Upper lobe of left lung (tissue), 6 donors: ENCODE measurements at places on chromosomes 7 and 10.

GRCh38 chr10:66398669-66399068, 527.2 kb upstream of the LRRTM3 start:
- no peak overlapping the region for H3K27ac ChIP-seq
- H3K36me3 ChIP-seq, result no peaks in the 10 kb centered on the region
- DNase-seq, result no peak
- H3K27me3 ChIP-seq, result no peaks in the 10 kb centered on the region

DNA sequence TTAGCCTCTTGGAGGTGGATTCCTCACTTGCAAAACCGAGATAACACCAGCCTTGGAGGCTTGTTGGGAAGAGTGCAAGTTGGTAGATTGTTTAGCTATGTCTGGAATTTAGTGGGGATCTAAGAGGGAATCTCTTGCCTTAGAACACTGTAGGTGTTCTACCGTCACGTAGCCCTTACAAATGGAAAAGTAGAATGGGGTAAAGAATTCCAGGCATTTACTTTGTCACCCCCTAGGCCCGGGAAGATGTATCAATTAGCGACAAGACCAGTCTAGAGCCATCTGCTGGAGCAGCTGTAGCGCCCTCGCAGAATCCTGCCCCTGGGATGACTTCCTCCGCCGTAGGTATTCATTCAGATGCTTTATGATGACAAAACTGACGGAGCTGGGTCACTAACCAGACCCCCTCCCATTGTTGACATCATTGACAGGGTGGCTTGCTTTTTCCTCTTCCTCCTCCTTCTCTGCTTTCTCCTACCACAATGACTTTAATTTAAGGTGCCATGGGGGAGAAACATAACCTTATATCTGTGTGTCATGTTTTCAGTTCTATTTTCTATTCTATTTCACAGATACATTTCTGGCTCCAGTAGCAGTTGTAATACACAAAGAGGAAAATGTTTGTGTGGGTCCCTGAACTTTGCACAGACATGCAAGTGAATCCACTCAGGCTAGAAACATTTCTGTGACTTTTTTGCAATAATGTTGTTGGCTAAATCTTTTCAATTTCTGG, 262.6 kb upstream of the LYZL1 start:
- H3K36me3 ChIP-seq, result no peaks in the 10 kb centered on the region
- H3K4me3 ChIP-seq, result no peak overlapping the region
- H3K27me3 ChIP-seq, result no peaks in the 10 kb centered on the region
- no peaks in the 10 kb centered on the region for H3K4me1 ChIP-seq
- DNase-seq, result no peak

DNA sequence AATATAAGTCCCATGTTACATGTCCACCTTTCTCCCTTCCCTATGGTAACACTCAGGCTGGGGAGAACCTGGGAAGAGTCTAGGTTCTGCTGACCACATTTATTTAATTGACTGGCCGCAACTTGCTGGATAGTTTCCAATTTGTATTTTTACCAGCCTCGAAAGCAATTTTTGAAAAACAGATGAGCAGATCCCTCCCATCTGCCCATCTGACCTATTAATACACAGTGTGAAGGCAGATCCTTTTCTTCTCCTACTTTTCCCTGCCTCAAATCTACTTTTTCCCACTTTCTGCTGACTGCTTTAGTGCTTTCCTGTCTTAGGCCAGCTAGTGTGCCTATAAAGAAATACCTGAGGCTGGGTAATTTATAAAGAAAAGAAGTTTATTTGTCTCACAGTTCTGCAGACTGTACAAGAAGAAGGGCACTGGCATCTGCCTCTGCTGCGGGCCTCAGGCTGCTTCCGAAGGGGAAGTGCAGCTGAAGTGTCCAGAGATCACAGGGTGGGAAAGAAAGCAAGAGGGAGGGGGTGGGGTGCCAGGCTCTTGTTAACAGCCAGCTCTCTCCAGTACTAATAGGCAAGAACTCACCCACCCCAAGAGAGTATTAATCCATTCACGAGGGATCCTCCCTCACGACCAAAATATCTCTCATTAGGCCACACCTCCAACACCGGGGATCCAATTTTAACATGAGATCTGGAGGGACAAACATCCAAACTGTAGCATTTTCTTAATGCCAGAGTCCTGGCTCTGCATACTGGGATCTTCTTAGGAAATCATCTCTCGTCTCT, 336.0 kb upstream of the IGFBP3 start:
- no peak for DNase-seq
- H3K4me3 ChIP-seq, result no peak overlapping the region
- no peak overlapping the region for H3K27ac ChIP-seq
- no peaks in the 10 kb centered on the region for H3K4me1 ChIP-seq
- H3K27me3 ChIP-seq, result no peaks in the 10 kb centered on the region

GRCh38 chr10:44745920-44746319, 165.2 kb upstream of the TMEM72 start:
- H3K36me3 ChIP-seq, result no peaks in the 10 kb centered on the region
- no peaks in the 10 kb centered on the region for H3K27me3 ChIP-seq
- H3K4me3 ChIP-seq, result no peak overlapping the region
- no peaks in the 10 kb centered on the region for H3K4me1 ChIP-seq
- no peak overlapping the region for H3K27ac ChIP-seq

DNA sequence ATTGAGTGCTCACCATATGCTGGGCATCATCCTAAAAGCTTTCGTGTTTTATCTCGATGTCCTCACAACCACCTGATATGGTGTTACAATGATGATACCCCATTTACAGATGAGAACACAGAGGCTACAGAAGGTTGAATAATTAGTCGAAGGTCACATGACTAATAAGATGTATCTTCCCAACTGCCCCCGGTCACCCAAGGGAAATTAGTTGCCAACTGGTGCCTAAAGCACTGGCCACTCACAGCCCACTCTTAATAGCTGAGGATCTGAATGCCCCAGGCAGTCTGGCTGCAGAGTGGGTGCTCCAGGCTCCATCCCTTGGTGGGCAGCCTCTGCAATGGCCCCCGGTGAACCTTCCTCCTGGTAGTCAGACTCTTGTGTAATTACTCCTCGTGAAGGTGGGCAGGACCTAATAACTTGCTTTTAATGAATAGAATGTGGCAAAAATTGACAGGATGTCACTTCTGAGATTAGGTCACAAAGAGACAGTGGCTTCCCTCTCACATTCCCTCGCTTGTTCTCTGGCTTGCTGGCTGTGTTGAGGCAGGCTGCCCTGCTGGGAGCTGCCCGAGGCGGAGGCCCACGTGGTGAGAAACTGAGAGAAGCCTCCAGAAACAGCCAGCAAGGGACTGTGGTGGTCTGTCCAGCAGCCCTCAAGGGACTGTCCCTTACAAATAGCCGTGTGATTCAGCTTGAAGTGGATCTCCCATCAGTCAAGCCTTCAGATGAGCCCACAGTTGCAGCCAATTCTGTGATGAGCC, 109.4 kb downstream of the ARHGAP22 start:
- H3K27ac ChIP-seq, result no peak overlapping the region
- DNase-seq, result no peak
- H3K36me3 ChIP-seq, result no peaks in the 10 kb centered on the region
- H3K27me3 ChIP-seq, result no peaks in the 10 kb centered on the region
- H3K4me3 ChIP-seq, result no peak overlapping the region

DNA sequence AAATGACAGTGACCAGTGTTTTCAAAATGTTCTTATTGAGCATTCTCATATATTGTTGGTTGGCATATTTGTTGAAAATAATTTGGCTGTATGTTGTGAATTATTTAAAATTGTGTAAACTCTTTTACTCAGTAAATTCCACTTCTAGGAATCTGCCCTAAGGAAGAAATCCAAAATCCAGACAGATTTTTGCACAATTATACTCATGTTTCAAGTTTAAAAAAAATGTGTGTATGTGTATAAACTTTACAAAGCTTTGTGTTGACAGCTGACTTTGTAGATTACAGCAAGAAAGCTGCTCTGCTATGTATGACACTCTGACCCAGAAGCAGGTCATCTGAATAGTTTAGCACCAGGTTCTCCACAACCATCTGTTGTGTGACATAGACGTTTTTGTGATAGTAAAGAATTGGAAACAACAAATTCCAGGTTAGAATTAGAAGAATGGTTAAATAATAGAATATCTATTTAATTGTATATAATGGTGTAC, 21.6 kb downstream of the KIFBP start:
- no peak overlapping the region for H3K27ac ChIP-seq
- H3K4me1 ChIP-seq, result no peaks in the 10 kb centered on the region
- DNase-seq, result no peak
- H3K27me3 ChIP-seq, result no peaks in the 10 kb centered on the region

DNA sequence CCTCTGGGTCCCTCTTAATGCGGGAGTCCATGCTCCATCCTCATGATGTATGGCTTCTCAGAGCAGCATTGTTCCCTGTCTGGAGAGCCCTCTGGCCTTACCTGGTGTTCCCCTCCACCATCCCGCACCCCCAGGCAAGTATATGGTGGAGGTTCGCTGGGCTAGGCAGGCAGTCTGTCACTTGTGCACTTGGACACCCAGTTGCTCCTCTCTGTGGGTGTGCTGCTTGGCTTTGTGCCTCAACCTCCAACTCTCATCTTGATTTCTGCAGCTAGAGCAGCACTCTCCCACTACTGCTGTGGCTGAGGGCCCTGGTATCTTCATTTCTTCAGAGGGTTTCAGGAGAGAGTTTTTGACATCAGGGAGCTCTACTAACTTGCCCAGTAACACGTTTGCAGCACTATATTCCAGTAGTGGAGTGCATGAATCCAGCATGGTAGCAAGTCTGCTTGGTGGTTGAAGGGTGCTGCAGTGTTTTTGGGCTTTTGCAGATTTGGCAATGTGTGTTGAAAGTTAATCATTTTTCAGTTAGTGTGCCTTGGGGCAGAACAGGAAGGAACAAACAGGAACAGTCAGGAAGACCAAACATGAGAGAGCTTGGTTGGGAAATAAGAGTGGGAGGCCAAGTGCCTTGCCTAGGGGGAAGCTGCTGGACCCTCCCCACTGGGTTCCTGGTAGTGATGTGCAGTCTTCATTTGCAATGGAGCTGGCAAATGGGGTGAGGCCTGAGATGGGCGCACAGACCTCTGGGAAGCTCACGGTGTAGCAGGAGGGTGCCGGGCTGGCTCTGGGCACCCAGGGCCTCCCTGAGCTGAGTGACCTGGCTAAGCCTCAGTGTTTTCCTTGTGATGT, 37.4 kb downstream of the TSPAN14 start:
- H3K27ac ChIP-seq, result peak overlapping the region; percentile 69
- H3K4me3 ChIP-seq, result no peak overlapping the region
- no peaks in the 10 kb centered on the region for H3K27me3 ChIP-seq
- peaks cover 6% of the 10 kb centered on the region for H3K36me3 ChIP-seq

GRCh38 chr7:20299647-20300312, 30.9 kb upstream of the ITGB8 start:
- no peak for DNase-seq
- no peak overlapping the region for H3K4me3 ChIP-seq
- H3K4me1 ChIP-seq, result no peaks in the 10 kb centered on the region
- H3K27me3 ChIP-seq, result no peaks in the 10 kb centered on the region
- no peak overlapping the region for H3K27ac ChIP-seq
- no peaks in the 10 kb centered on the region for H3K36me3 ChIP-seq

DNA sequence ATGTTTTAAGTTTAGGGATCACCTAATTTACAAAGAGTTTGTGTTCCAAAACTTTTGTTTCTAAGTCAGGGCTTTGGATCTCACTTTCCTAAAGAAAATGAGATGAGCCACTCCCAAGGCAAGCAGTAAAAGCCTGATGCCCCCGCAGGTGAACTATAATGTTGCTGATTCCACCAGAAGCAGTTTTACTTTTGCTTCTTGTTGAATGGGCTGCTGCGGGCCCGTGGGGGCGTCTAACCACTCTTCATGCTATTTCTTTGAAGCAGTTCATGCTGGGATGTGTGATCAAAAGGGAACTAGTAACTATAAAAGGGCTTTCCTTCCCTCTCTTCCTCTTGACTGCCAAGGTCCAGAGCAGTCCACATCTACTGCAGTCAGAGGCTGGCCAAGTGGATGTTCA, 118.7 kb upstream of the NEBL start:
- no peaks in the 10 kb centered on the region for H3K4me1 ChIP-seq
- H3K4me3 ChIP-seq, result no peak overlapping the region
- DNase-seq, result no peak

DNA sequence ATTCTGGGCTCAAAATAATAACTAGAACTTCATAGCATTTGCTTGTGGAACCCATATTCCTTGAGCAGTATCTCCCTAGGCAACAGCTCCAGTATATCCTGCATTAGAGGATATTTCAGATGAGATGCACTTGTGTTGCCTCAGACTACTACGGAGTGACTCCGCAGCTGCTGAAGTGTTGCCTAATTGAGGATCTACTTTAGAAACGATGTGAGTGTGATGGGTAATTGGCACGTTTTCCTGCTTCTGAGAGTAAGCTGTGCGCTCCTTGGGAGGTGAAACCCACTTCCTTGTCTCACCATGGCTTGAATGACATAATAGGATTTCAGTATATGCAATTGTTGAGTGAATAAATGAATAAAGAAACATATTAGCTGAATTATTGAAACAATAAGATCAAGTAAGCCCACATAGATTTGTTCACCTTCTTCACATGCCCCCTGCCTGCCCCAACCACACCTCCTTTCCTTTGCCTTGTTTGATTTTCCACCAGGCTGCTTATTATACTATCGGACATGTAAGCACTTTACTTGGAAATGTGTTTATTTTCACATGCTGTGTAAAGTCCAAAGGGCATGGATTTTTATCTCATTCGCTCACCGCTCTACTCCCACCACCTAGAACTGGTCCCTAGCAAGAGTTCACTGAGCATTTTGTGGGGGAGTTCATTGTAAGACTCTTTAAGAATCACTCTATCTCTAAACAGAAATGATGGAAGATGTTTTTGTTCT, 303.8 kb downstream of the KCNMA1 start:
- no peak overlapping the region for H3K27ac ChIP-seq
- H3K36me3 ChIP-seq, result no peaks in the 10 kb centered on the region
- no peak overlapping the region for H3K4me3 ChIP-seq
- H3K27me3 ChIP-seq, result no peaks in the 10 kb centered on the region
- no peaks in the 10 kb centered on the region for H3K4me1 ChIP-seq
- no peak for DNase-seq

GRCh38 chr10:121613456-121613855, 15.2 kb upstream of the FGFR2 start:
- H3K4me1 ChIP-seq, result peaks cover 7% of the 10 kb centered on the region
- H3K27ac ChIP-seq, result no peak overlapping the region
- no peaks in the 10 kb centered on the region for H3K27me3 ChIP-seq
- no peak overlapping the region for H3K4me3 ChIP-seq

- no peaks in the 10 kb centered on the region for H3K27me3 ChIP-seq
- H3K27ac ChIP-seq, result no peak overlapping the region
- peaks cover 3% of the 10 kb centered on the region for H3K4me1 ChIP-seq
- no peaks in the 10 kb centered on the region for H3K36me3 ChIP-seq
Observed at GRCh38 chr10:133033742-133034048, 54.0 kb upstream of the ADGRA1 start.

DNA sequence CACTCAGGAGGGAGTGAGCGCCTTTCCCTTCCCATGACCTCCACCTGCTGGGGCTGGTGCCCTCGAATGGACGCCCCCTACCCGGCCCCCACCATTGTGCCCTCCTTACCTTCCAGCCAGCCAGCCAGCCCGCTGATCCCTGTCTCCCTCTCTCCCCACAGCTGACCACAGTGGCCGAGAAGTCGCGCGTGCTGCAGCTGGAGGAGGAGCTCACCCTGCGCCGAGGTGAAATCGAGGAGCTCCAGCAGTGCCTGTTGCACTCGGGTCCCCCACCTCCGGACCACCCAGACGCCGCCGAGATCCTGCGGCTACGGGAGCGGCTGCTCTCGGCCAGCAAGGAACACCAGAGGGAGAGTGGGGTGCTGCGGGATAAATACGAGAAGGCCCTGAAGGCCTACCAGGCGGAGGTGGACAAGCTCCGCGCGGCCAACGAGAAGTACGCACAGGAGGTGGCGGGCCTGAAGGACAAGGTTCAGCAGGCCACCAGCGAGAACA, 77.9 kb upstream of the GTF2IRD1 start:
- peaks cover 17% of the 10 kb centered on the region for H3K4me1 ChIP-seq
- H3K27ac ChIP-seq, result no peak overlapping the region
- H3K36me3 ChIP-seq, result no peaks in the 10 kb centered on the region
- no peaks in the 10 kb centered on the region for H3K27me3 ChIP-seq
- peak; percentile 77 for DNase-seq
